ENCODE measurements at places on chromosomes 5 and 9.
A peak's percentile ranks its signal among the peaks of the same experiment; 100 is the strongest.

DNA sequence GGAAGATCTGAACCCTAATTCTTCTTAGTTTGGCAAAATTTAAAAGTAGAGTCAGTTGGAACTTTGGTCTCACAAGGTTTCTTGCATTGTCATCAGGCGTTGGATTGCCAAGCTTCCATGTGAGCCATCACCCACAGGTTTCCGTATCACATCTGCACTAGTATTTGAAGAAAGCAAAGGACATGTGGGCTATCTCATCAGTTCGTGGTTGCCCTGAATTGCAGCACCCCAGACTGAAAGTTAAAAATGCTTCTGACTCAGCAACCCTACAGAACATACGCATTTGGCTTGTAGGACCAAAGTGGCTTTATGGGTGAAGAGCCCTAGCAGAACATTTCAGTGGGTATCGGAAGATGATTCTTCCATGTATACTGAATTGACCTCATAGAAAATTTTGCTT, 358.0 kb downstream of the ENC1 start:
- DNase-seq: no peak

GRCh38 chr5:177123789-177124485, 9.6 kb upstream of the NSD1 start:
- DNase-seq: no peak

DNA sequence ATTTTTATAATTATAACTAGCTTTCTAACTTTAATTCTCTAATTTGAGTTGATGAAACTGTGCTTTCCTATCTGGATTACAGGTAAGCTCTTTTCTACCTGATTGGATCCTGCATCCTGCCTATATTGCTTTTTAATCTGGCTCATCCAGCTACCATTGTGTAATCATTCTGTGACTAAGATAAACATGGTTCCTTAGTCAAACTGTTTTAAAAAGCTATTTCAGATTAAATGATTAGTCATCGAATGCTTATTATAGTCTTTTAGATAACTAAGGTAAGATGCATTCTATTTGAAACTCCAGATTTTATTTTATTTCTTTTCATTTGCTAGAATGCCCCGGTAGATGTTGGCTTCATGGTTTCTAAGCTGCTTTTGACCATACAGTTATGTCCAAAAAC, 50.7 kb downstream of the ICE1 start:
- no peak for DNase-seq

- DNase-seq: no peak
These were observed 9.4 kb upstream of the BTF3 start for GRCh38 chr5:73488806-73489205.

DNA sequence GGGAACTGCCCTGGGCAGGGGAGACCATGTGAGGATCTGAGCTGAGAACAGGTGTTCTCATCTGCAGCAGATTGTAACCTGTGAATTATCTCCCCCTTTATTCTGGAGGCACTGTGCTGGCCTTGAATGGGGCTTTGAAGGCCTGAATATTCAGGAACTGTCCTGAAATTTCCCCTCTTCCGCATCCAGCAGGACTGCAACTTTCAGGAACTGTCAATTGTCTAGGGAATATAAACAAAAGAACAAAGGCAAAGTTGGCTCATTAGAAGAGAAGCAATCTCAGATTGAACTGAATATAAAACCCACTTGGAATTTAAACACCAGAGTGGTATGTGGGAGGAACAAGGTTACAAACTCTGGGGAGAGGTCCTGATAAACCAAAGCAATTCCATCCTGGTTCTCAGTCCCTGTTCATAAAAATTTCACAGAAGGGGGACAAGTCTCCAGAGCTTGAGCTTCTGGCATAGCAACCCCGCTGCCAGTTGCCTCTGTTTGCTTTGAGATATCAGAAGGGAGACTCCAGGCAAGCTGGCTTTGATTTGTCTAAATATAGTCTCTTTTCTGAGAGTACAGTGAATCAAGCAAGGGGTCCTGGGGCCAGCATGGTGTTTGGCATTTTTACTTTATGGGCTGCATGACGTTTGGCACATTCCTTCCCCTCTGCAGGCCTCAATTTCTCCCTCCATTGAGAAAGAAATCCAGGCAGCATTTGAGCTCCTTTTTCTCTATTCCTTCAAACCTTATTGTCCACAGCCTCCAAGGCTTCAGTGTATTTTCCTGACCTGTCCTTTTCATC, 47.5 kb downstream of the ADRB2 start:
- no peak for DNase-seq

- DNase-seq: no peak
These were observed 9.6 kb upstream of the TOR4A start for GRCh38 chr9:137267933-137268355.

DNA sequence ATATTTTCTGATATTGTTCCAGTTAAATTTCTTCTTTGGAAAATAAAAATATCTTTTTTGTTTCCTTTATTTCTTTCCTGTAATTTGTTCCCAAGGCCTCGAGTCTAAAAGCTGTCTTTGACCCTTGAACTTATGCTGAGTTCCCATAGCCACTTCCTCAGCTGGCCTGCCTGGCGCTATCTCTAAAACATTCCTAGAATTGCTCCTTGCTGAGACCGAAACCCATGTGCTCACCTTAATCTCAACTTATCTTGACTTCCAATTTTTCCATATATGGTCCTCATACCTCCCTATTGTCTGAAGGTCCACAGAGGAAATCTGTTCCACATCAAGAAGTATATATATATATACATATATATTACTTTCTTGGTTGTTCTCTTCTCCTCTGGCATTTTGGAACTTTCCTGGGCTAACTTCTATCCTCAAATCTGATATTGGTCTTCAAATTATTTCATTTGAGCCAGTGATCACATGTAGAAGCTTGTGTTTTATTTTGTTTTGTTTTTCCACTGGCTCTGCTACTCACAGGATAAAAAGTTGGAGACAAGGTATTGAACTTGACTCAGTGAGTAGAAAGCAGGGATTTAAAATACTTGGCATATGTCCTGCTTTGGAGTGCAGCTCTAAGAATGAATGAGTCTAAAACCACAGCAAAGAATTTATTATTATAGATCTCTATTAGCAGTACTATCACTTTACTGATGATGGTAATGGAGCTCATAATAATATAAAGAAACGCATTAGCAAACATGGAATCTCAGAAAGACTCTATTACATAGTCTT, 45.2 kb downstream of the ENC1 start:
- no peak for DNase-seq

DNA sequence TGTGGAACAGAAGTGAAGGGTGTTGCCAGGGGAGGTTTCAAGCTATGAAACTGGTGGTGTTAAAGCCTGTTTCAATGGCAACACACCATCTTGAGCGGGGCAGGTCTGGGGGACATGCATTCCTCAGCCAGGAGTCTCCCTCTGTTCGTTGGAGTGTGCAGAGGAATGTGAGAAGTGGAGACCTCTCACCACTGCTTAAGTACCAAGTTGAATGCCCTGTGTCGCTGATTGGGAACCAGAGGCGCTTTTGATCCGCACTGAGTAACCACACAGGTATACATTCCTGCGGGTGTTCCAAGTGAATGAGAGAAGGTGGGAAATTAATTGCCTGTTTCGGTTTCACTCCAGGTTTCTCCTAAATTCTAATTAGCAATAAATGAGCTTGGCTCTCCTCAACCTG, 99.4 kb downstream of the LIX1 start:
- DNase-seq: no peak

GRCh38 chr9:127159325-127159801, 36.9 kb upstream of the ANGPTL2 start:
- no peak for DNase-seq

GRCh38 chr9:127505396-127506116, 54.2 kb downstream of the LRSAM1 start:
- peak; percentile 75 for DNase-seq

DNA sequence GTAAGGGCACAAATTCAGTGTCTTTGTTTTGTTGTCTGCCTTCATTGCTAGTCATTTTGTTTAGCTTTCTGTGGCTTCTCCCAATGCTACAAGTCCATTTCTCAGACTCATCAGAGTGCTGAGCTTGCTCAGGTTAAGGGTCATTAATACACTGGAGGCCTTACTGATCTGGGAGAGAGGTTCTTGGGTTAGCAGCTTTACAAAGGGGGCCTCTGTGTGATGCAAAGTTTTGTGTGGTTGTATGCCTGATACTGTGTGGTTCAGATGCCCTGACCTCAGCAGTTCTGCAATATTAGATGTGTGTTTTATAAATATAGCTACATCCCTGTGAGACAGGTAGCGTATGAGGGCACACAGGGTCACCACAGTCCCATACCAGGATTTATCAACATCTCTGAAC, 34.8 kb upstream of the SMARCA2 start:
- no peak for DNase-seq

DNA sequence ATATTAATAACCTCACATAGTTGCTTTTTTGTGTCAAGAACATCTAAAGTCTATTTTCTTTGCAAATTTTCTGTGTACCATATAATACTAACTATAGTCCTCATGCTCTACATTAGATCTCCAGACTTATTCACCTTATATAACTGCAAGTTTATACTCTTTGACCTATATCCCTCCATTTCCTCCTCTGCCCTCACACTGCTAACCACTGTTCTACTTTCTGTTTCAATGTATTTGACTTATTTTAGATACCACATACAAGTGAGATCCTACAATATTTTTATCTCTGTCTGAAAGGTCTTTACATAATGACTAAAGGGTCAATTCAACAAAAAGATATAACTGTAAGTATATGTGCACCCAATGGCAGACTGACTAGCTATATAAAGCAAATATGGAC, 789.7 kb upstream of the ZNF608 start:
- no peak for DNase-seq

- no peak for DNase-seq
These were observed 150.2 kb downstream of the ACTBL2 start for GRCh38 chr5:57332361-57332760.

GRCh38 chr5:135075621-135076020, 41.6 kb upstream of the PITX1 start:
- DNase-seq: no peak

- no peak for DNase-seq
These were observed 90.3 kb upstream of the PAM start for GRCh38 chr5:102664616-102665335.

GRCh38 chr9:18263377-18263776, 210.6 kb upstream of the ADAMTSL1 start:
- no peak for DNase-seq

DNA sequence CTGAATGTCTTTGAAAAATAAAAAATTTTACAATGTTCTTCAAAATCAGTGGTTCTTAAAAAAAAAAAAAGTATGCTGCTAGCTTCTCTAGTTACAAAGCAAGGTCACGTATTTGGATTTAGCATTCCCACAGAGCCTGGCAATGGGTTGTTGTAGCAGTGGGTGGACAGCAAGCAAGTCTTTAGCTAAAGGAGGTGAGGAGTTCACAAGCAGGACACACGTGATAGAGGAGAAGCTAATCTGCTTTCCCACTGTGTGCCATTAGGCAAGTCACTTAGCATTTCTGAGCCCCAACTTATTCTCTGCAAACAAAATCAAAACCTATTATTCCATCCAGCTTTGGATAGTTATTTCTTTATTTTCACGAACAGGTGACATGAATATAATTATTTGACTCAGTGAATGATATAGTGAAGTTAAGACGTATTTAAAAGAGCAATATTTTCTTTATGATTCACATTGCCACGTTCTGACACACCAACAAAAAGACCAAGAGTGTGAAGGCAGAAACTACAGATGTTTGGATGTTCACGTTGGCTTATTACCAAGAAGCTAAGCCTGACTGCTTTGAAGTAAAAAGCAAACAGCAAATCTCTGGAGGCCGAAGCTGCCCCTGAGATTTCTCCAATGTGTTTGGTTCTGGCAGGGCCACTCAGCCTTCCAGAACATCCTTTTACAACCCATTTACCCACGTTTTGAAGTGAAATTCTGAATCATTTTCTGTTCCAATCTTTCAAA, 612.1 kb upstream of the CDH6 start:
- DNase-seq: no peak

GRCh38 chr5:111072949-111073682, 1.6 kb downstream of the TSLP start:
- DNase-seq: peak; percentile 82

DNA sequence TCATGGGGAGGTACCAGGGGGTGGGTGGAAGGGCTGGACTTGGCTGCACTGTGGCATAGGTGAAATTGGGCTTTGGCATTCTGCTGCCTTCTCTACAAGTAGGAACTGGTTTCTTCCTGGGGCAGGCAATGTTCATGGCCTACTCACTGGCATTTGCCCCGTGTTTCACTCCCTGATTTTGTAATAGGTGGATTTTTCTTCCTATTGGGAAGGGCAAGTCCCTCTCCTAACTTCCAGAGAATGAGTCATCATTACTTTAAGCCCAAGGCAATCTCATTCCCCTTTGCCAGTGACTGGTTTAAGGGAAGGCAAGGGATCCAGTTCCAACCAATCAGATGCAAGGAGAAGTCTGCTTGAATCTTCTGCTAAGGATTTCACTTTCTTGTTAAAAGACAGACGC, 67.9 kb upstream of the ANKRD55 start:
- no peak for DNase-seq

- DNase-seq: peak; percentile 63
These were observed 38.4 kb upstream of the PLEKHG4B start for GRCh38 chr5:53381-54174.

DNA sequence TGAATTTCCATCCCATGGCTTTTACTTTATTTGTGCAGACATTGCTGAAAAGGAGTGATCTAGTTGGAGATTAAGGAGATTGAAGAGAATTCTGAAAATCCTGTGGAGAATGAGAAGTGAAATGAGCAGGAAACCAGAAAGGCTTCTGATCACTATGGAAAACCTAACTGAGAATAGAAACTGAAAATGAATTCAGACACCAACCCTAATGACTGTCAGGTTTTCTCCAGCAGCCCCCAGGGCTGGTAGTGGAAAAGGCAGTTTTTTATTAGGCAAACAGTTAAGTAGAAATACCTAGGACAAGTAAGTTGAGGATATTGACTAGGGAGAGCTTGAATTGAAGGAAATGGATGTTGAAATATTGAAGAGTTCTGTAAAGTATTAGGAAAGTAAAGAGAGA, 14.7 kb upstream of the ARRDC3 start:
- no peak for DNase-seq

- no peak for DNase-seq
These were observed 97.6 kb downstream of the NUDT12 start for GRCh38 chr5:103464835-103465484.

- no peak for DNase-seq
These were observed 120.7 kb upstream of the MVB12B start for GRCh38 chr9:126205845-126206498.

DNA sequence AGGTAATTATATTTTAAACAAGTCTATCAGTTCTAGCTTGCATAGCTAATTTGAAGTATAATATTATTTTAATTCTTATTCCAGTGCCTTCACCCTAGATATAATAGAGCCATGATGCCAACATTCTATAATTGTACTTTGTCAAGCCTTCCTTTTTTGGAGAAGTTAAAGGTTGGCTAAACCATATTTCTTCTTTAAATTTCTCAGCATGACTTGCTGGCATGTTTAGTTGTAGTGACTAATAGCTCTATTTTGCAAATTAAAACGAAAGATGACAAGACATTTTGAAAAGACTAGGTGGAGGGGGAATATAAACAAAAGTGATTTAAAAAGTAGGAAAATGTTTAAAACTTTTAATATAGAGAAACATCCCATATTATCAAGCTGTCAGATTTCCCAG, 400.7 kb downstream of the PSAT1 start:
- DNase-seq: no peak

DNA sequence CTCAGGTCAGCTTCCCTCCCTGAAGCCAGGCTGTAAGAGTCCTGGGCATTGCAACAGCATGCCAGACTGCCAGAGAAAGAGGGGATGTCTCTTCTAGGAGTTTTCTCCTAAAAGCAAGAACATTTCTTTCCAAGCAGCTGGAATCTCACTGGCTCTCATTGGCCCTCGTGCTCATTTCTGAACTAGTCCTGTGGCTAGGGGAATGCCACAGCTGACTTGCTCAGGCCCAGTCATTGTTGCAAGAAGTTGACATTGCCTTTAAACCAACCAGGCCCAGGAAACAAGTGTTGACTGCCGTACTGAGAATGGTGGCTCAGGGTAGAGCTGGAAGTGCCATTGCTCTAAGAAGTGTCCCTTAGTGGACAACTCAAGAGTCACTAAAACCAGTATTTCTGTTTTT, 15.0 kb upstream of the CEP120 start:
- DNase-seq: no peak

Data from Right ventricle myocardium inferior (tissue), 1 donor.